Stimulated activated CD4-positive, alpha-beta T cell treated with anti-CD3 and anti-CD28 coated beads, Interleukin-15, amount 100 ng/mL, for 24 hours (primary cell): ENCODE measurements at places on chromosomes 2 and 18.
A peak's percentile ranks its signal among the peaks of the same experiment; 100 is the strongest.

GRCh38 chr2:156340377-156340776 lies 7.9 kb upstream of the NR4A2 start:
- no peak for DNase-seq

GRCh38 chr2:28707592-28707991 lies 44.0 kb upstream of the PPP1CB start:
- DNase-seq, result no peak

- DNase-seq, result no peak
Measured at GRCh38 chr2:41870265-41870585, 177.6 kb upstream of the PKDCC start.

DNA sequence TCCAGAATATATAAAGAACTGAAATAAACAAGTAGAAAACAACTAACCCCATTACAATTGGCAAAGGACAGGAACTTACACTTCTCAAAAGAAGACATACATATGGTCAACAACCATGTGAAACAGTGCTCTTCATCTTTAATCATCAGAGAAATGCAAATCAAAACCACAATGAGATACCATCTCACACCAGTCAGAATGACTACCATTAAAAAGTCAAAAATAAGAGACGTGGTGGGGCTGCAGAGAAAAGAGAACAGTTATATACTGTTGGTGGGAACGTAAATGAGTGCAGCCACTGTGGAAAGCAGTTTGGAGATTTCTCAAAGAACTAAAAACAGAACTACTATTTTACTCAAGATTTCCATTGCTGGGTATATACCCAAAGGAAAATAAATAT lies 1696.3 kb upstream of the TMEFF2 start:
- no peak for DNase-seq

DNA sequence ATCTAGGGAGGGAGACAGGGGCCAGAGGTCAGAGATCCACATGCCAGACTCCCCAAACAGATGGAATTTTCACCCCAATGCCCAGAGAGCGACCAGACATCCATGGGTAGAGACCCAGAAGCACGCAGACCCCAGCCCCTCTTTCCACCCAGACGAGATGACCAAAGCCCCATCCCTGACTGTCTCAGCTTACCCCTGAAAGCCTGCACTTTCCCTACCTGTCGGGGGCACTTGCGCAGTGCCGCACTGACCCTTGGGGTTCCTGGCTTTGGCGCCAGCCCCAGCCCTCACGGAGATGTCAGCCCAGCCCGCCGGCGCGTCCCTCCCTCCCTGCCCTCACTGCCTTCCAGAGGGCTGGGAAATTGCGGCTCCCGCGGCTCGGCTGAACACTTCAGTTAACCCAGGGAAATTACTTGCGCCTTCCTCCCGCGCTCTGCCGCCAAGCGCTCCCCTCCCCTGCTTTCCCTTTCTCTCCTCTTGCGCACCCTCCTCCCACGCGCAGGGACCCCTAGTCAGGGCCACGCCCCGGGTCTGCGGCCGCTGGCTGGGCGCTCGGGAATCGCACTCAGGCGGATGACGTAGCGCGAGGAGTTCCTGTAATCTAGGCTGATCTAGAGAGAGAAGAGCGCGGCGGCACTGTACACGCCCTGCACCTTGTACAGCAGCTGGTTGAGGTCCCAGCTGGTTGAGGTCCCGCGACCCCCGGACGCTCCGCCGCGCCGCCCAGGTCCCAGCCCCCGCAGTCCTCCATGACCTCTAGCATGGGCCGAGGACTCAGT lies 12.0 kb downstream of the ALPG start:
- DNase-seq, result peak; percentile 56

DNA sequence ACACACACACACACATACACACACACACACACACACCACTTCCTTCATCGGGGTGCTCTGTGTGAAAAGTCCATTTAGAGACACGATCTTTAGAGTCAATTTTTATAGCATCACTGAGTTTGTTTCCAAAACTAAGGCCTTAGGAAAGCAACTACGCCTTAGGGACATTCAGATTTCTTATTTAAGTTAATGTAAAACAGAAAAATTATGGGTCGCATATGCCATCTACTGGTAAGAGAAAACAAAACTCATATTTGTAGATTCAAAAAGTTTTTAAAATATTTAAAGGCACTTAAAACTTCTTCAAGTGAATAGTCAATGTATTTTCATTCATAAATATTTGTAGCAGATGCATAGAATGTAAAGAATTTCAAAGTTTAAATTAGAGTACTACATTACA lies 166.2 kb downstream of the ATAD2B start:
- DNase-seq, result no peak

- no peak for DNase-seq
Measured at GRCh38 chr2:120887320-120887697, 151.6 kb downstream of the GLI2 start.

DNA sequence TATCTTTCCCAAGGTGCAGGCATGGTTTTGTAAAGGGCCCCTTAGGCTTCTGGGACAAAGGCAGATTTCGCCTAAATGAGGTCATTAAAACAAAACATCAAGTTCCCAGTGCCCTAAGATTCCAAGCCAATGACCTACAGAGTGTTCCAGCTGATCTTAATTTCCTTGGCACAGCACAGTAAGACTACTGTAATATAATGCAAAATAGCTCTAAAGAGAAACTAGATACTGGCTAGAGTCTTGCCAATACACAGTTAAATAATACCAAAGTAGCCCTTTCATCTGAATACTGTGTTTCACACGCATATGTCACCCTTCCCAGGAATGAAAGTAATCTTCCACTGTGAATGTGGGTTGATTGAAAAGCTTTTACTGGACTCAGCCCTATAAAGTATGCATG lies 14.7 kb downstream of the GRB14 start:
- no peak for DNase-seq

- no peak for DNase-seq
Measured at GRCh38 chr2:20585710-20586594, 64.9 kb downstream of the HS1BP3 start.

- no peak for DNase-seq
Measured at GRCh38 chr2:172072303-172072702, 13.0 kb upstream of the DLX1 start.

DNA sequence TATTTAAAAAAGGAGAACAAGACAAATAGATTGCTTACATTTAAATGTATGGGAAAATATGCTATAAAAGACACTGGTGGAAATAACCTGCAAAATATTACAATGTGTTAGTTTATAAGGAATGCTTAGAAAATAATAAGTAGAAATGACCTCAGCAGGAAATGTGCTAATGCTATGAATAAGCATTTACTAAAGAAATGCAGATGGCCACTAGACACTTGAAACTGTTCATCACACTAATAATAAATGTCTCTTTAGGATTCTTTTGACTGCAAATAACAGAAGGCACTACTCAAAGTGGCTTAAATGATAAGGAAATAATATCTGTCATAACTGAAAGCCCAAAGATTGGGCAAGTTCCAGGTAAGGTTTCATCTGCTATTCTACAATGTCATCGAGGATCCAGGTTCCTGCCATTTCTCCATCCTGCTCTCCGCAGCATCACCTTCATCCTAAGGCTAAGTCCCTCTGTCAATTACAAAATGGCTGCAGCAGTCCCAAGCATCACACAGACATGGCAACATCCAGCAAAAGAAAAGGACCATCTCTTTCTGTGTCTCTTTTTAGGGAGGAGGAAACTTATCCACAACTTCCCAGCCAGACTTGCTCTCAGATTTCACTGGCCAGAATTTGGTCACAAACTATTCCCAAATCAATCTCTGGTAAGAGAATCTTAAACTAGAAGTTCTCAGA lies 21.9 kb downstream of the METTL8 start:
- no peak for DNase-seq

GRCh38 chr2:218896501-218897393 lies 16.1 kb downstream of the WNT10A start:
- peak; percentile 92 for DNase-seq

DNA sequence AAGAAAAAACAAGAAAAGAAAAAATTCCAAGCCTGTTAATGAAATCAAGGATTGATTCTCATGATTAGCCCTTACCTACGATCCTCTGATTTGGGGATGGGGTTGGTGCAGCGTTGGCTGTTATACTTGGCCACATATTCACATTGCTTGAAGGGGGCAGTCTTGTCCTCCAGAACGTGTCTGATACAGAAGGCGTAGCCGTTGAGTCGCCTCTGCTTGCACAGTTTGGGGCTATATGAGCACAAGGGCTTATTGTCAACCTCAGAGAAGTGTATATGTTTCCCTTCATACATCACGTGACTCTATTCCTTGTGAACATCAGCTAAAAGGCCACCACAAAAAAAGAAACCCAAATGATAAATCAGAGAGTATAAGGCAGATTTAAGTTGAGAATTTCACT lies 23.2 kb downstream of the INO80D start:
- no peak for DNase-seq

DNA sequence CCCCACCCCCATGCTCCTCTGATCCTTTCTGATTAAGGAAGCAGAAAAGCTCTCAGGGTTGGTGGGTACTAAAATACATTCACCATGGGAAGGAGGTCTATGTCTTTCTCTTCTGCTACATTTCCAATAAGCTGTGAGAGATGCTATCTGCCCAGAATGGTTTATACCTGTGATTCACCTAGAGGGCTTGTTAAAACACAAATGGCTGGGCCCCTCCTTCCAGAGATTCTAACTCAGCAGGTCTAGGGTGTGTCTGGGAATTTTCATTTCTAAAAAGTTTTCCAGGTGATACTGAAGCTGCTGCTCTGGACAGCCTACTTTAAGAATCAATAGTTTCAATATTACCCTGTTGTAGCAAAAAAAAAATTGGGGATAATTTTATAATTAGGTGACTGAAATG lies 772.2 kb upstream of the ZEB2 start:
- no peak for DNase-seq

DNA sequence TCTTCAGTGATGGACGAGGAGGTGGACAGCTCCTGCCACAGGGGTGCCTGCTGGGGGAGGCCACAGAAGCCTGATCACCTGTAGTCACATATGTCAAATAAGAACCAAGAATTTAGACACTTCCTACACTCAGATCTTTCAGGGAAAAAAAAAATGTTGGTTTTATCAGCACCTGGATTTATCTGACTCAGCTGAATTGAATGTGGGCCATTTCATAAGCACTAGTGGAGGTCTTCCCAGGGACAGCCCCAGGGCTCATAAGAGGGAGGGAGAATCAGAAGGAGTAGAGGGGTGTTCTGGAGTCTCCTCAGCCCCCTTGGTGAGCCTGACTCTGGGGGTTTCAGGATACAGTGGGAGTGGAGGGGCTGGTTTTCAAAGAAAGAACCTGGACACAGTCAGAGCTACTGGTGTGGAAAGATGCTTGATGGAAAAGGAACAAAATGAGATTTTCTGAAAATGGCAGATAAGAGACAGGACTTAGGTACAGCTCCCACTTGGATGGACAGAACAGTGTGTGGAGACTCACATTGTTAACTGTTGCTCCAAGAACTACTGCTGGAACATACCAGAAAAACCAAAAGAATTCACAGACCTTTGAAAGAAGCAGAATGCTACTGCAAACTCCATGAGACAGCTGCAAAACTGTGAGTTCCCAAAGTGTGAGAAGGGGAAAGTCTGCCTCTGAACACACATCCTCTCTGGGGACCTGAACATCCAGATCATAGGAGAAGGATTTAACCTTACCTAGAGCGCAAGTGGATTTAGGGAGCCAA lies 45.4 kb downstream of the LCT start:
- no peak for DNase-seq

DNA sequence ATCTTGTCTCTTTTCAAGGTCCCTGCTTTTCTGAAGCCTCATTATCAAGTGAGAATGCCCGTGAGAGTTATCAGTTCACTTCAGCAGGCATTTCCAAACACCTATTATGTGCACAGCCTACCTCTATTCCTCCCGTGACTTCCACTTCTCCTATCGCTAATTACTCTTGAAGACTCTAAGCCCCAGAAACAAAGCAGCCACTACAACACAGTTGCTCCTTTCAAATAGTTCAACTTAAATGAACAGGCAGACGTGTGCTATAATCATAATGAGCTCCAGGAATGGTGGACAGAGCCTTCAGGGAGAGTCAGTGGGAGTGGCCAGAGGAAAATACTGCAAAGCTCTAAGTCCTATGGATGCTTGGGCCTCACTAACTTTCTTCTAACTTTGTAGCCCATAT lies 159.0 kb downstream of the RDH14 start:
- no peak for DNase-seq

DNA sequence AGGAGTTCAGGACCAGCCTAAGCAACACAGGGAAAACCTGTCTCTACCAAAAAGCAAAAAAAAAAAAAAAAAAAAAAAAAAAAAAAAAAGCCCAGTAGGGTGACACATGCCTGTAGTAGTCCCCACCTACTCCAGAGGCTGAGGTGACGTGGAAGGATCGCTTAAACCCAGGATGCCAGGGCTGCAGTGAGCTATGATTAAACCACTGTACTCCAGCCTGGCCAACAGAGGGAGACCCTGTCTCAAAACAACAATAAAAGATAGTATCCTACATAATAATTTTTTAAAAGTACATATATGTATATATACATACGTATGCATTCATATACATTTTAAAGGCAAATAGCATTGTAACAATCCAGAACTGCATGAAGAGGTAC lies 51.7 kb downstream of the SOS1 start:
- peak; percentile 32 for DNase-seq

- DNase-seq, result no peak
Measured at GRCh38 chr18:22285361-22286140, 116.2 kb downstream of the GATA6 start.

- DNase-seq, result no peak
Measured at GRCh38 chr2:27117995-27118524, 868 bp downstream of the CGREF1 start.

DNA sequence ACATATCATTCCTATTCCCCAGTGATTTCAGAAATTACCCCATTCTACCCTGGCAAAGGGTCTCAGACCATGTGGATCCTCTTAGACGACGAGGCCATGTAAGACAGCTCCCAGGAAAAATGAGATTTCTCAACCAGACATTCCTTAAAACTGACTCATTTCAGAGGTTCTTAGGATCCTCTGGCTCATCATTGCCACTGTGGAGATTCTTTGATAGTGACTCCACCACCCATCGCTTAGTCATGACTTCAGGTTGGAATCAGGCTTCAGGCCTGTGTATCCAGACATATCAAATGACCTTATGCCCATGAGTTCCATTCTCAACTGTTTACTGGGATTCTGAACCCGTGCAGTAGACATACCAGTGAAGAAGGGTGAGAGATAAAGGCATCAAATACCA lies 245.6 kb upstream of the TCF4 start:
- DNase-seq, result no peak

DNA sequence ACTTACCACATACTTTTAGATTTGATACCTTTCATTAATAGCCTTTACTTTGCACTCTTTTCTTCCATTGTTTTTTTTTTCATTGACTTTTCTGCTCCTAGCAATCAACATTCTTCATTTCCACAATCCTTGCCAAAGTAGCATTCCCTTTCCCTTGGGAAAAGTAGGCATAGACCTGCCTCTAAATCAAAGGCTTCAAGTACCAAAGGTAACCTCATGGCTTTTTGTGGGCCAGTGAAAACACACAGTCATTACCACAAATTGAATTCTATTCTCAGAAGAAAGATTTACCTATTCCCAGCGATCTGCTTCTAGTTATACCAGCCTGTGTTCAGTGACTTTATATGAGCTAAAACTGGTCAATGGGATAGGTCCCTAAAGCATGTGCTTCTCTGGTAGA lies 109.2 kb downstream of the SOCS6 start:
- no peak for DNase-seq

- DNase-seq, result no peak
Measured at GRCh38 chr2:42775810-42776209, 11.9 kb upstream of the OXER1 start.
